Endothelial cell (in vitro differentiated cells): ENCODE measurements at places on chromosomes 13 and 19. TPM values are rescaled to one million over a fixed set of nuclear protein-coding genes. Genes with fewer than 3 reads are reported as not detected.
A peak's percentile ranks its signal among the peaks of the same experiment; 100 is the strongest.

DNA sequence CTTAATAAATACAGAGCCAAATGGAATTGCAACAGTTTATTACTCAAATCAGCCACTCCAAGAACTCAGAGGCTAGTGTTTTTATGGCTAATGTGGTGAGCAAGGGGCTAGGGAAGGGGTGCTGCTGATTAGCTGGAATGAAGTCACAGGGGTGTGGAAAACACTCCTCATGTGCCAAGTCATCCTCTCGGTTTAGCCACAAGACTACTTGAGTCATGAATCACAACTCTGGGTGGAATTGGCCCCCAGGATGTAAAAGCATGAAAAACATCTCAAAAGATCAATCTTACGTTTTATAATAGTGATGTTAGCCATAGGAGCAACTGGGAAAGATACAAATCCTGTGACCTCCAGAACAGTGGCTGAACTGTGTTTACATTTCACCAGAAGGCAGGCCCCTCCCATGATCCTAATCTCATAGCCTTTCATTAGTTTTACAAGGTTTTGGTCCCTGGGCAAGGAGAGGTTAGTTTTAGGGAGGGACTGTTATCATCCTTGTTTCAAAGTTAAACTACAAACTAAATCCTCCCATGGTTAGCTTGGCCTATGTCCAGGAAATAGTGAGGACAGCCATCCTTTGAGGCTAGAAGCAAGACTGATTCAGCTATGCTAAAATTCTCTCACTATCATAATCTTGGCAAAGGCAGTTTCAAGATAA lies 2020.1 kb upstream of the PCDH20 start:
- H3K36me3 ChIP-seq: no peaks in the 10 kb centered on the region
- H3K4me3 ChIP-seq: no peak overlapping the region
- H3K4me1 ChIP-seq: peaks cover 10% of the 10 kb centered on the region
- DNase-seq: no peak
- peaks cover 2% of the 10 kb centered on the region for H3K27me3 ChIP-seq

DNA sequence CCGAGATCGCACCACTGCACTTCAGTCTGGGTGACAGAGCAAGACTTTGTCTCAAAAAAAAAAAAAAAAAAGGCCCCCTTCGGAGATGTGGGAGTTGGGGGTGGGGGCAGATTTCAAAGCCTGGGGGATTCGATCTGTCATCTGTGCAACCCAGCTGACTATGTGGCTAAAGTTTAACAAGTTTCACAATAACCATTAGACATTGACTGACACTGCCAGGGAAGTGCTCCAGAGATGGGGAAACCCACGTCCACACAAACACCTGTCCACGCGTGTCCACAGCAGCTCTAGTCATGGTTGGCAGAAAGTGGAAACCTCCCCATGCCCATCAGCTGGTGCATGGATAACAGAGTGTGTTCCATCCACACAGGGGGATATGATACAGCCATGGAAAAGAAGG lies 37.6 kb upstream of the HOMER3 start:
- no peak overlapping the region for H3K4me3 ChIP-seq
- H3K27ac ChIP-seq: no peak overlapping the region
- peaks cover 12% of the 10 kb centered on the region for H3K4me1 ChIP-seq
- no peaks in the 10 kb centered on the region for H3K36me3 ChIP-seq
- H3K27me3 ChIP-seq: peaks cover 2% of the 10 kb centered on the region
- no peak for DNase-seq

DNA sequence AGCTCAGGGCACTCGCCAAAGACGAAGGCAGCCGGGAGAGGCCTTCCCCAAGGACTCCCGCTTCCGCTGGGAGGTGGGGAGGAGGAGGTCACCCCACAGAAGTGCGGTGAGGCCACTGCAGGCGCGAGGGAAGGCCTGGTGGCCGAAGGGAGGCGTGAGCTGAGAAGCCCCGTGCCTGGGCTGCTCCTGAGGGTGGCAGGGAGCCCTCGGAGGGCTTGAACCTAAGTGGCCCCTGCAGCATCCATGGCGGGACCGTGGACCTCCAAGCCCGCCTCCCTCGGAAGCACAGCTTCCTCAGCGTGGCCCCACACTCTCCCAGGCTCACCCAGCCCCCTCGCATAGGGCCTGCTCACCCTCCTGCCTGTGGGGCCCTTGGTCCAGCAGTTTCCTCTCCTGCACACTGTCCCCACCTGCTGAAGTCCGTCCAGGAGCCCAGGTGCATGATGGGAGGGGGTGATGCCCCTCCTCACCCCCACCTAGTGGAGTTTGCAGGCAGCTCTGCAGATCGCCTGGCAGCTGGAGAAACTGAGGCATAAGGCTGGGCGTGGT lies 25.9 kb downstream of the EFNA2 start:
- H3K27me3 ChIP-seq: peaks cover 6% of the 10 kb centered on the region
- H3K36me3 ChIP-seq: no peaks in the 10 kb centered on the region
- no peak overlapping the region for H3K4me3 ChIP-seq
- DNase-seq: no peak
- no peaks in the 10 kb centered on the region for H3K4me1 ChIP-seq

Gene AMER2
- 1.5 TPM for total RNA-seq

DNA sequence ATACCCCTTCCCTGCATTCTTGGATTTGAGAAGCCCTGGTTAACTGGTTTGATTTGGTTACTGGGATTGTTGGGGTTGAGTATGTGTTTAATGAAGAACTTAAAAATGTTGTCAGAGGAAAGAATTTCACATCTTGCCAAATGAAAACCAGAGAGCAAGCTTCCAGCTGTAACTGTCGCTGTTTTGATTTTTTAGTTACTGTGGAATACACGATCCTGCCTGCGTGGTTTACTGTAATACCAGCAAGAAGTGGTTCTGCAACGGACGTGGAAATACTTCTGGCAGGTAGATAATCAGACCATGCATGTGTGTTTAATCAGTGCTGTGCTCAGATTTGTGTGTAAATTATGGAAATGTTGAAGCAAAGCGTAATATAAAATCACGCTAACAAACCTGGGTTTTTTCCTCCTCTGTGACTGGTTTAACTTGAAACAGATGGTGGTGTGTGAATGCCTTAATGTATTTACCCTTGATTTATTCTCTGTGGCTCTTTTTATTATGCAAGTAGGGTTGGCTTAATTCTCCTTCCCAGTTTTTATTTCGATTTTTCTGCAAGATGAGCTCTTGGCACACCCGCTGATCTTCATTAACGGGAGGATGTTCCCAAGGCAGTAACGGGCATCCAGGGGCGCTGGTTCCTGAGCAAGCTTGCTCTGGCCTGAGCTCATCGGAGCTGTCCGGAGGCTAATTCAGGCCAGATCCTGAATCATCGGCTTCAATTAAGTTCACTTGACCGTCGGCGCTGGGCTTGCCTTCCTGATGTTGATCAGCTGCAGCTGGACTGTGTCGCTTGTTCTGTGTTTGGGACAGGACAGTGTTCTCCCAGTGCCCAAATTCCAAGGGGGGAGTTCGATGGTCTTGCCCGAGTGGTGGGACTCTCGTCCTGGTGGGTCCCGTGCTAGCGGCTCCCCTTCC lies 16.0 kb downstream of the UPF1 start:
- DNase-seq: no peak
- H3K27ac ChIP-seq: no peak overlapping the region
- peaks cover 5% of the 10 kb centered on the region for H3K4me1 ChIP-seq
- H3K36me3 ChIP-seq: peaks cover 37% of the 10 kb centered on the region
- H3K27me3 ChIP-seq: peaks cover 4% of the 10 kb centered on the region
- H3K4me3 ChIP-seq: no peak overlapping the region

Gene LIM2
- total RNA-seq: not detected

Gene IRS2
- 16.4 TPM for total RNA-seq

Gene EID2B
- total RNA-seq: 3.2 TPM

DNA sequence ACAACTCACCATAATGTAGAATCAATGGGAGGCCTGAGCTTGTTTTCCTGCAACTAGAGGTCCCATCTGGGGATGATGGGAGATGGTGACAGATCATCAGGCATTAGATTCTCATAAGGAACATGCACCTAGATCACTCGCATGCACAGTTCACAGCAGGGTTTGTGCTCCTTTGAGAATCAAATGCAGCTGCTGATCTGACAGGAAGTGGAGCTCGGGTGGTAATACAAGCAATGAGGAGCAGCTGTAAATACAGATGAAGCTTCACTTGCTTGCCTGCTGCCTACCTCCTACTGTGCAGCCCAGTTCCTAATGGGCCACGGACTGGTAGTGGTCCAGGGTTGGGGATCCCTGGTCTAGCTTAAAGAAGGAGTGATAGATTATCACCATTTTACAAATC lies 33.0 kb downstream of the KPNA3 start:
- no peak overlapping the region for H3K27ac ChIP-seq
- peak overlapping the region; percentile 44 for H3K4me3 ChIP-seq
- no peak for DNase-seq

Gene TTC9B
- 1.1 TPM for total RNA-seq

GRCh38 chr13:46982856-46983582 lies 86.2 kb upstream of the HTR2A start:
- no peaks in the 10 kb centered on the region for H3K36me3 ChIP-seq
- no peak for DNase-seq
- no peaks in the 10 kb centered on the region for H3K27me3 ChIP-seq
- no peak overlapping the region for H3K27ac ChIP-seq

DNA sequence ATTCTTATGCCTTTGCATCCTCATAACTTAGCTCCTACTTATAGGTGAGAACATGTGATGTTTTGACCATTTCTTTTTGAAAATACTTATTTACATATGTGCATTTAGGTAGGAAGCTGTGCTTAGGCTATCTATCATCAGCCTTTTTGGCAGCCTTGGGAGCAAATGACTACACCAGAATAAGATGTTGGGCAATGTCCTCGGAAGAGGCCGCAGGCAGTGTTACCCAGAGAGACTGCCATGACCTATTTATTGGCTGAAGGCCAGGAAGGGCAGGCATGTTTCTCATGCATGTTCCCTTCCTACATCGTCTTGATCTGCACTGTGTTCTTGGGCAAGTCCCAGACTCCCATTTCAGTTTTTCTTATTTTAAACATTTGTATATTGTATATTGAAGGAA lies 122.3 kb downstream of the B3GLCT start:
- H3K4me3 ChIP-seq: no peak overlapping the region
- H3K4me1 ChIP-seq: peaks cover 8% of the 10 kb centered on the region
- no peak overlapping the region for H3K27ac ChIP-seq
- H3K36me3 ChIP-seq: peaks cover 11% of the 10 kb centered on the region
- no peaks in the 10 kb centered on the region for H3K27me3 ChIP-seq
- DNase-seq: no peak

GRCh38 chr13:23969647-23970046 lies 72.3 kb upstream of the C1QTNF9B start:
- DNase-seq: no peak
- no peak overlapping the region for H3K4me3 ChIP-seq
- no peaks in the 10 kb centered on the region for H3K27me3 ChIP-seq
- peaks cover 4% of the 10 kb centered on the region for H3K4me1 ChIP-seq

DNA sequence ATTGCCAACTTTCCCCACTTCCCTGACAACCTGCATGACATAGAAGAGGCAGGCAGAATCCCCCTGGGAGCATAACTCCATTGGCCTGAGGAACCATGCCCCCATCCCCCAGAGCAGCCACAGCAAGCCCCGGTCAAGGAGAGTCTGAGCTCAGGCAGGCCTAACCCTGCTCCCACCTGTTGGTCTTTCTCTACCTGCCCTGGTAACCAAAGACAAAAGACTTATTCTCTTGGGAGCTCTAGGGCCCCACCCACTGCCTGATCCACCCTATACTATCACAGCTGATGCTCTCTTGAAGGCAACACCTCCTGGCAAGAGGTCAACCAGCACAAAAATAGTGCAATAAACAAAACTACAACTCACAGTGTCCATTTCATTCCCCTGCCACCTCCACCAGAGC lies 59.3 kb downstream of the TNFSF13B start:
- no peaks in the 10 kb centered on the region for H3K36me3 ChIP-seq
- DNase-seq: no peak
- H3K4me3 ChIP-seq: no peak overlapping the region
- peaks cover 1% of the 10 kb centered on the region for H3K27me3 ChIP-seq

DNA sequence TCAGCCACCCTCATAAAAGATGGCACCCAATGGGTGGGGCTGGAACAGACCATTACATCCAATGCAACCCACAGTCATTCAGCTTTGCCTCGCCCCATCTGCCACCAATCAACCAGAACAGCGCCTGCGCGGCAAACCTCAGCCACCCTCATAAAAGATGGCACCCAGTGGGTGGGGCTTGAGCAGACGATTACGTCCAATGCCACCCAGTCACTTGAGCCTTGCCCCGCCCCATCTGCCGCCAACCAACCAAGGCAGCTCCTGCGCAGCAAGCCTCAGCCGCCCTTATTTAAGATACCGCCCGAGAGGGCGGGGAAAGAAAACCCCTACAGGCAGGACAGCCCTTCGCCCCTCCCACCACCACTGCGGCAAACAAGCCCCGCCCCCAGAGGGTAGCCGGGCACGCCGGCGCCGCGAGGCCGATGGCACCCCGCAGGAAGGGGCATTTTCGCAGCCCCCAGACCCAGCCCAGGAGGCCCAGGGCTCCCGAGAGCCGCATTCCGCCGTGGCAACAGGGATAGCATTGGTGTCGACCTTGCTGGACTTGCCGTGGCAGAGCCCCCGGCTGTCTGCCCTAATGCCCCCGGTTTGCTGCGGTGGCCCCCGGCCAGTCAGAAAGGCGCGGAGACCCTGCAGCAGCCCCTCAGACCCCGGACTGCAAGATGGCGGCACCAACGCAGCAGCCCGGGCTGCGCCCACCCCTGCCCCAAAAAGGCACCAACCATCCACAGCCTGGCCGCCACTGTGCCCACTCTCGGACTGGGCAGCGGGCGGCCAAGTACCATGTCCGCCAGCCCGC lies 675 bp downstream of the PEG3 start:
- H3K36me3 ChIP-seq: peaks cover 35% of the 10 kb centered on the region
- no peak for DNase-seq
- no peaks in the 10 kb centered on the region for H3K4me1 ChIP-seq
- peaks cover 13% of the 10 kb centered on the region for H3K27me3 ChIP-seq
- no peak overlapping the region for H3K27ac ChIP-seq
- no peak overlapping the region for H3K4me3 ChIP-seq

Gene CEACAM3
- total RNA-seq: not detected

DNA sequence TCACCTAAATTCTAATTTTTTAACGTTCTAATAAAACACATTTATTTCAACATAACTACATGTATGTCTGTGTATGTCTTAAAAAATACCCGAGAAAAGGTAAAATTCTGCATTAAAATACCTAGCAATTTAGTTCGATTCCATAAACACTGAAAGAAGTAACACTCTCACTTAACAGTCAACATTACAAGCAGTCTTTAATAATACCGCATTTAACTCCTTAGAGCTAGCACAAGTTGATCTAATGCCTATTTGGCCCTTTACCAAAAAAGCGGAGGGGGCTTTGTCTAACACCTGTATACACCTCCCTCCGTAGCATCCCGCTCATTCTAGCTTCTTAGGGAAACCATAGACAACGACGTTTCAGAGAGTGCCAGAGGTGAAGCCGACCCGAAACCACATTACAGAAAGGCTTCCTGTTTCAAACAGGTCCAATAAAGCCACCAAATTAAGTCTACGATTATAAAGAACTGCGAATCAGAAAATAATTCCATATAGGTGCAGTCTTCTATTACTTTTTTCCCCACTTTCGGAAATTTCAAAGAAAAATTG lies 1.2 kb downstream of the SPART start:
- peaks cover 9% of the 10 kb centered on the region for H3K27me3 ChIP-seq
- DNase-seq: no peak
- peak overlapping the region; percentile 31 for H3K27ac ChIP-seq
- peak overlapping the region; percentile 94 for H3K4me3 ChIP-seq
- H3K36me3 ChIP-seq: peaks cover 4% of the 10 kb centered on the region
